CD4-positive, alpha-beta T cell treated with Interleukin-12 subunit alpha and Interleukin-12 subunit beta, for 1 hour (primary cell): ENCODE measurements at places on chromosomes 1 and 21.
A peak's percentile ranks its signal among the peaks of the same experiment; 100 is the strongest.

GRCh38 chr1:196531737-196532524, 76.3 kb downstream of the KCNT2 start:
- DNase-seq: no peak

DNA sequence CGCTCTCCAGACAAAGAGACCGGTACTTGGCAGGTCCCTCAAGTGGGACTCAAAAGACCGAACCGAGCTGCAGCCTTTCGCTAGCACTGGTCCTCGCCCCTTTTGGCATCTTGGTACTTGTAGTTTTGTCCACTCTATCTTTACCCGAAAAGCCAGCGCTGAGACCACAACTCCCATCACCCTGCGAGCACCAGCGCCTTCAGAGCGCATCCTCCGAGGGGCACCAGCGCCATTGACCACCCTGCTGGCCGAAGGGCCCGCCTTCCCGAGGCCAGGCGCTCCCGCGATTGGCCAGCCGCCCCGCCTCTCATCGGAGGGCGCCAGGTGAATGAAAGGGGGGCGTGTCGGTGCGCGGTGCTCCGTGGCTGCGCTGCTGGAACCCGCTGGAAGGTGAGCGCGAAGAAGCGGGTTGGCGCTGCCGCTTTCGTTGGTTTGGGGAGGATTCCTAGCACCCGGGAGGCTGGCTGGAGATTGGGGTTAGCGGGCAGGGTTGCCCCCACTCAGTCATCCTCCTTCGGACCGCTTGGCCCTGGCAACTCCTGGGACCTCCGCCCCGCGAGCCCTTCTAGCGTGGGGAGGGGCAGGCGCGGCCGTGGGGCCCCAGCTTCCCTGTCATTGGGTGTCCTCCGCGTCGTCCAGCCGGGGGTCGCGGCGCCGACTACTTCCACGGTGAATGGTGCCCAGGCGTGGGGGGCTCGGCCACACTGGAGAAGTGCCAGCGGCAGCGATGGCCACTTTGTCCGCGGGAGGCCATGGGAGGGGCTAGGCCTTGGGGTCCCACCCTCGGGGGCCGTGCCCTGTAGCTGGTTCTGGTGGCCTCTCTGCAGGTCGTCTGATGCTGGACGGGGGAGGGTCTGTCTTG, at the start of gene ZBTB8B:
ZBTB8B (plus strand) TSS at position 357 of the 862 bp plus-strand sequence. CDS start 5,553 bp downstream, outside the sequence.
- peak; percentile 6 for DNase-seq

DNA sequence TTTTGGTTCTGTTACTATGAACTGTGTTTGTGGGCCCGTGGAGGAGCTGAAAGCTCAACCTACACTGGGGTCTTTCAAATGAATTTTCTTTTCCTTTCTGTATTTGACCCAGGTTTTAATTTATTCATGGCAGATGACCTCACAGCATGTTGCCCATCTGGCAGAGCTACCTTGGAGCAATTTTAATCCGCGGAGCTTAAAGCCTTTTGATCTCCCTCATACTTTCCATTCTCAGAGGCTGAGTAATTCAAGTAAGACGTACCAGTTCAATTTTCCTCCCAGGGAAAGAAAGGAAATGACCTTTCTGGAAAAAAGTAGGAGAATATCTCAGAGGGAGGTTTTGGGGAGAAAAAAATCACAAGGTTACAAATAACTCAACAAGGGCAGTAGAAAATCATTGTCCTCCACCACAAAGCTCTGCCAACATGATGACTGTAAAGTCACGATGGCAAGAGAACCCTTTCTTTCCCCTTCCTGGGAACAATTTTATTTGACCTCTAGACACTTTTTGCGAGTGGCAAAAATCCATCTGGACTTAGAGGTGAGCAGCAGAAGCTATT, 21.6 kb upstream of the PCP4 start:
- no peak for DNase-seq

DNA sequence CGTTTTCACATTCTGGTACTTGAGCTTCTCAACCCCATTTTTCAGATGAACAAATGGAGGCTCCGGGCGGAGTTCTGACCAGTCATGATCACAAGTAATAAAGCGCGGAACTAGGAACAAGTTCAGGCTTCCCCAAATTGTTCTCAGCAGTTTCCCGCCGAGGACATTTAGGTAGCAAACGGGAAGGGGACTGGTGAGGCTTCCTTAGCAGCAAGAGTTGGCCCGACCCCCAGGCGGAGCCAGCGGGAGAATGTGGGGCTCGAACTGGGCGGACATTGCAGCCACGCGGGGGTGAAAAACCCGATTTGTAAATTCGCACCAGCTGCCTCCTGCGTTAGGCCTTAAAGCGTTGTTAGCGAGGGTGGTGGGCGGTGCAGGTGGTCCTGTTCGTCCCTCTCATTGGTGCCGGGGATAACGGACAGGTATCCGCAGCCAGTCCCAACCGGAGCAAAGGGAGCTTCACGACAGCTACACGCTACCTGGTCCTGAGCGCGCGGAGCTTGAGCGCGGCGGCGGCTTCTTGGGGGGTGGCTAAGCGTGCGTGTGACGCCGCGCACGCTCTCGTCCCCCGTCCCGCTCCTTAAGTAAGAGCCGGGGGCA, 15.3 kb downstream of the SEMA6C start:
- peak; percentile 76 for DNase-seq

- peak; percentile 53 for DNase-seq
Observed at GRCh38 chr1:197399755-197400521, 131.9 kb downstream of the CRB1 start.

DNA sequence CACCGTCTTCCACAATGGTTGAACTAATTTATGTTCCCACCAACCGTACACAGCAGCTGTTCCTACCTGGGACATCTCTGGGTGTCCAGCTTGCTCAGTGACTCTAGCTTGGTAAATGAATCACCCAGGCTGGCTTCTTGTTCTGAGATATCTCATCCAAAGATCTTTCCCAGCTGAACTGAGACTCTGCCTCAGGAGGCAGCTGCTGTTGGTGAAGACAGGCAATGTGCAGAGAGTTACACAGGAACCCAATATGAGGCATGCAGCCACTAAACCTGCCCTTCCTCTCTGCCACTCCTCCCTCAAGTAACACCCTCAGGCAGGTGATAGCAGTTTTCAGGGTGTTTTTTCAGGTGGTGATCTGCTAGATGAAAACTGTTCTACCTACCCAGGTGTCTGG, 14.0 kb upstream of the FOXO6 start:
- no peak for DNase-seq

DNA sequence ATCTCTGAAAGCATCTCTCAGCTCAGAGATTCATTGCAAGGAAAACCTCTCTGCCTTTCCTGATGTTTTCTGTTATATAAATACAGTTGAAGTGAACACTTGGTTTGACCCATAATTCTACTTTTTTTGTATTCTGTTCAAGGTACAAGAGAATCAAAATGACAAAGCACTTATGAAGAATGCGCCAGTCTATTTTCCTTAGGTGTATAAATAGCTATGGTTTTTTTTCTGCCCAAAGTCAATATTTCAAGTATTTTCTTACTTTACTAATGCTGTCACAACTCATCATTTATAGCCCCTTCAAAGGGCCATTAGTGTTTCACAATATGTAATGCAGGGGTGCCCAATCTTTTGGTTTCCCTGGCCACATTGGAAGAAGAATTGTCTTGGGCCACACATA, 142.5 kb upstream of the C1orf105 start:
- no peak for DNase-seq

- no peak for DNase-seq
Observed at GRCh38 chr1:204996981-204997380, 46.0 kb upstream of the CNTN2 start.

DNA sequence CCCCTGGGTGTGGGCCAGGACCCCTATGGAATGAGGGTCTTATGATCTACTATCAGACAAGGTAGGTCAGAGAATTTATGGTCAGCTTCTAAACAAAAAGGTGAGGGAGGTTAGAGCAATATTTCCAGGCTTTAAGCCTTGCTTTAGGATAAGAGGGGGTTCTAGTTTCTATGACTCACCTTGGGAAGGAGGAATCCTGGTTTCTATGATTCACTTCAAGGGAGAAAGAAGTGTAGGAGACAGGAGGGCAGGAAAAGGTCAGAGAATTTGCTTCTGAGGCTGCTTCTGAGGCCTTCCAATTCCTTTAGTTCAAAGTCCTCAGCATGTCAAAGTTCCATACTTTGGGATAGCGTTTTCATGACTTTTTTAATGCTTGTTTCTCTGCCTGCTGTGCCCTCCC, 35.2 kb downstream of the RGL1 start:
- DNase-seq: no peak

DNA sequence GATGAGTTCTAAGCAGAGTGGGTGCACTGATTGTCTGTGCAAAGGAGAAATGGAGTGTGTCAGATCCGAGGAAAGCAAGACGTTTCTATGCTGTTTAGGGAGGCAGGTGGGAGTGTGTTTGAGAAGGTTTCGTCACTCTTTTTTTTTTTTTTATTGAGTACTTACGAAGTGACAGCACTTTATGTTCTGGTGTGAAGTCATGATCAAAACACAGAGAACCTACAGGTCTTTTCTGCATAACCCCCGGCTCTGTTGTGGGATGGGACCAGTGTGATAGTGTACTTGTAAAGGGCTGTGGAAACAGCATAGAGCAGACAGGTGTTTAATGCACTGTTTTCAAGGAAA, 26.7 kb downstream of the MIA3 start:
- no peak for DNase-seq

- no peak for DNase-seq
Observed at GRCh38 chr21:45329261-45330074, 41.8 kb upstream of the POFUT2 start.

GRCh38 chr1:108830119-108831008, 26.5 kb downstream of the AKNAD1 start:
- no peak for DNase-seq

DNA sequence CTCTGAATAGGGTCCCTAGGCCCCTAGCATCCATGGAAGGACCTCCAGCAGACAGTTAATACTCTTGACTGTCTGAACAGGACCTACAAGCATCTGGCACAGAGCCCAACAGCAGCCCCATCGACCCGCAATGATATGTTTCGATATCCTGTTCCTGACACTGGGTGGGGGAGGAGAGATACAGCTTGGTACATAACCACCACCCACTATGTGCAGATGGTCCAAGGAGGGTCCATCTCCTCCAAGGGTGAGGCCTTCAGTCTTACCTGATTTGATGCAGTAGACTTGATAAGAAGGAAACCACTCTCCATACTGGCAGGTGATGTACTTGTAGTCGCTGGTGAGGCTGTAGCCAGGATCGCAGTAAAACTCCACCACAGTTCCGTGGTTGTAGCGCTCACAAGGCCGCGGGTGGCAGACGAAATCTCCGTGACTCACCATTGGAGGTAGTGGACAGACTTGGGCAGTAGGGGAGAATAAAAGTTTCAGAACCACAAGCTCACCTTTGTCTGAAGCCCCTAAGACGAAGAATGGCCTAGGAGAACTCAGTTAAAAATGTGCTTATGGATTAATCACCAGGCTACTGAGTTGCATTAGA, 86.0 kb upstream of the TLR5 start:
- no peak for DNase-seq

- DNase-seq: peak; percentile 27
Observed at GRCh38 chr1:11731691-11732283, 4.1 kb upstream of the AGTRAP start.

GRCh38 chr1:182249201-182249676, 142.4 kb downstream of the GLUL start:
- DNase-seq: no peak

GRCh38 chr1:179776831-179777230, 33.7 kb downstream of the FAM163A start:
- DNase-seq: no peak

DNA sequence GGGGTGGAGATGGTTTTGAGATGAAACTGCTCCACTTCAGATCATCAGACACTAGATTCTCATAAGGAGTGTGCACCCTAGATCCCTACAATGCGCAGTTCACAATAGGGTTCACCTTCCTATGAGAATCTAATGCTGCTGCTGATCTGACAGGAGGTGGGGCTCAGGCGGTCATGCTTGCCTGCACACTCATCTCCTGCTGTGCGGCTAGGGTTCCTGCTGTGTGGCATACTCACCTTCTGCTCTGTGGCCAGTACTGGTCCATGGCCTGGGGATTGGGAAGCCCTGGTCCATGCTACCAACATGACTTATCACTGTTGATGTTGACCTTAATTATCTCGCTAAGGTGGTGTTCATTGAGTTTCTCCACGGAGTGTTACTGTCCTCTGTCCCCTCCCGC, 144.5 kb downstream of the NAV1 start:
- DNase-seq: no peak

DNA sequence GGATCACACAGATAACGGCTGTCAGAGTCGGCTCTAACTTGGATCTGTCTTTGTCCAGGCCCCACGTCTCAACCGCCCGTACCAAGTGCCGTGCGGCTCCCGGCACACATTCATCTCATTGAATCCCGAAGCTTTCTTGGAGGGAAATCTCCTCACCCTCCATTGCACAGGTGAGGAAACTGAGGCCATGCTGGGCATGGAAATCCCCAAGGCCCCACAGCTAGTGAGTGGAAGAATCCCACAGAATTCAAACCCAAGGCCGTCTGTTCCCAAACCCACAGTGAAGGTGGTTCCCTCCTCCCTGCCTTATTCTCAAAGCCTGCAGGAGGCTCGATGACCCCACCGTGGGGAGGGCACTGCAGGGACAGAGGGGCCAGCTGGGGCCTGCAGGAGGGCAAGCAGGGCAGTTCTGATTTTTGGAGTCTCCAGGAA, 437.9 kb downstream of the MATN1 start:
- DNase-seq: no peak

GRCh38 chr1:33443705-33444180, 12.8 kb upstream of the PHC2 start:
- DNase-seq: no peak

DNA sequence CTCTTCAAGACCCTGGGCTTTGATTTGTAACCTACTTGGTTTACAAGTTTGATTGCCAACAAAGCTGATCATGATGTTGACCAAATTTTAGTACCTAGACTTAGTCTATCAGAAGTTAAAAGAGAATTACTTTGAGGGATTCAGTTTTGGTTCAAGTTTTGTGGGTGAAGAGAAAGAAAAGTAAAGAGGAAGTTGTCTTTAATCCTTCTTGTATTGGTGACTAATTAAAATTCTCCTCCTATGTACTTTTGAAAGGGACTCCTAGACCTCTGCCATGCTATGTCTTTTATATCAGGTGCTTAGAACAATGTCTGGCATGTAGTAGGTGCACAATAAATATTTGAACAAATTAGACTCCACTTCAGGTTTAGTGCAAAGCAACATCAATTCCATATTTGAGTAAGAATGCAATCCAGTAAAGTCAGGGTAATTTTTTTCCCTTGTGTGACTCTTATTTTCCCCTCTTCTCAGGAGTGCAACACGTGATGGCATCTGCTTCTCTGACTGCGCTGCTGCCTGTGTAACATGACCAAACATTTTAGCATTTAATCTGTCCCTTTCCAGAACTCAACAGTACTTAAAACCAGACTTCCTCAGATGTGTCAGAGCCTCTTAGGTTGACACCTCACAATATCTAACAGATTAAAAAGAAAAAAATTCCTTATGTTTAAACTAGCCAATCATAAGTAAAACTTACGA, 41.1 kb upstream of the KCNQ4 start:
- no peak for DNase-seq

DNA sequence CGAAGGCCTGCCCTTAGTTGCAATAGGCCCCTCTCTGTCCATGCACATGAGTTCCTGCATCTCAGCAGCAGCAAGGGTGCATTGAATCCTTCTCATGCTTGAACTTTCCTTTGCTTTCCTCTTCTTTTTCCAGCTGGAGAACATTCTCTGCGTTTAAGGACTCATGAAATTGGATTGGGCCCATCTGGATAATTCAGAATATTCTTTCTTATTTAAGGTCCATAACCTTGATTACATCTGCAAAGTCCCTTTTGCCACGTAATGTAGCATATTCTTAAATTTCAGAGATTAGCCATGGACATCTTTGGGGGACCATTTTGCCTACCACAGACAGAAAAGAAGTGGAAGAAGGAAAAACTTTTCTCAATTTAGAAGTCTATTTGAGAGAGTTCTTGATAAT, 159.7 kb upstream of the C21orf91 start:
- DNase-seq: no peak
